AG08395 (cell line): ENCODE measurements at places on chromosomes 11 and 22.

- DNase-seq: no peak
Measured at GRCh38 chr11:64751136-64751535, 7.2 kb upstream of the RASGRP2 start.

DNA sequence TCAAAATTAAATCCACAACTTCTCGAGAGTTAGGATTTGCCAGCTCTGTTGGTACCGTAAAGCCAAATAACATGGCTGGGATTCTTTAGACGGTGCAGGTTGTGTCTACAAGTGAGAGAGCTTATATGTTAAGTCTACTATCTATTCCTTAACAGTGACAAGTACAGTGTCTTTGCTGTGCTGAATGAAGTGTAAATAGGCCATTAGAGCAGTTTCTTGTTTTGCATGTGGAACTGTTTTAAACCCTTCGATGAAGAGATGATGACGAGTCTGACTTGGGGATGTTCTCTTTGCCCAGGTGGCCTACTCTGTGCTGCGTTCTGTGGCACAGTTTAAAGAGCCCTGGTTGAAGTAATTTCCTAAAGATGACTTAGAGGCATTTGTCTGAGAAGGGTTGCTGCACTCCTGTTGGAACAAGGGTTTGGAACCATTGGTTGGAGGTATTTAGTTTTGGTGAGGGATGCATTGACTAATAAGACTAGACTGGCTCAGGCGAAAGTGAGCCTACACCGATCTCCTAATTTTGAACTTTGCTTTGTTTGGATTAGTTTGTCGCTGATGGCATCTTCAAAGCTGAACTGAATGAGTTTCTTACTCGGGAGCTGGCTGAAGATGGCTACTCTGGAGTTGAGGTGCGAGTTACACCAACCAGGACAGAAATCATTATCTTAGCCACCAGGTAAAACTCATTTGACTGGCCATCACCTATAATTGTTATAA, 988 bp downstream of the RPS3 start:
- DNase-seq: no peak

DNA sequence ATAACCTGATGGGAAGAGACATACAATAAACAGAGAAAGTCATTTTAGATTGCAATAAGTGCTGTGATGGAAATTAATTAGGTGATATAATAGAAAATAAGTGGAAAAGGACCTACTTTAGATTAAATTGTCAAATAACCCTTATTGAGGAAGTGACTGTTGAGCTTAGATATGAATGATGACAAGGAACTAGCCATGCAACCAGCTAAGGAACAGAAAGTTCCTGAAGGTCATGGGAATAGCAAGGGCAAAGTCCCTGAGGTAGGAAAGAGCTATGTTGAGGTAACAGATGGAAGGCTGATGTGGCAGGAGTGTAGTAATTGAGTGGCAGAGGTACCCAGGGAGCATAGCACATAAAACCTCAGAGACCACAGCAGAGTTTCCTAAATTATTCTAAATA, 135.2 kb downstream of the WNT11 start:
- DNase-seq: no peak

- peak; percentile 91 for DNase-seq
Measured at GRCh38 chr11:2933375-2934020, 4.3 kb upstream of the PHLDA2 start.

DNA sequence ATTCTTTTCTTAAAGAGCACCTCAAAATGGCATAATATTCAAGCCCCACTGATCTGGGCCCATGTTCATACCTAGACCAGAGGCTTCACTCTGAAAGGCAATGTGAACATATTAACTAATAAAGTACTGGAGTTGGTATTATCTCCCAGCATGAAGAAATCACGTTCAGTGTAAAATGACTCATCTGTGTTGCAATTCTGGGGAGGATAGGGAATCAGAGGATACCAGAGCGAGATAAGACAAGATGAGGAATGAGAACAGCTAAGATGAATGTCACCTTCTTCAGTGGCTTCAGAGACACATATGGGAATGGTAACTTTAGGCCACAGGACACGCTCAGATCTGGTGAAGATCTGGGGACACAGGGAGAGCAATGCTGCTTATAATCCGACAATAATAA, 121.1 kb downstream of the NTM start:
- DNase-seq: no peak

- no peak for DNase-seq
Measured at GRCh38 chr11:128894685-128895084, 3.5 kb downstream of the KCNJ5 start.
